ENCODE measurements at places on chromosomes 6 and 20. TPM values are rescaled to one million over a fixed set of nuclear protein-coding genes. Genes with fewer than 3 reads are reported as not detected.

Gene PRICKLE4
- not detected for total RNA-seq

Gene CRISP2
- not detected for total RNA-seq

Gene PPP1R16B
- total RNA-seq: 38.1 TPM

Gene TFAP2C
- not detected for total RNA-seq

Gene DNMT3B
- total RNA-seq: 2.0 TPM

Gene SLC17A3
- total RNA-seq: not detected

Gene SPDEF
- 0.24 TPM for total RNA-seq

Gene HLA-DRB1
- total RNA-seq: 4.2 TPM

Gene MYMX
- not detected for total RNA-seq

Measured in activated naive CD4-positive, alpha-beta T cell treated with anti-CD3 and anti-CD28 coated beads for 36 hours (primary cell).